ENCODE measurements at places on chromosomes 6 and 20.
A peak's percentile ranks its signal among the peaks of the same experiment; 100 is the strongest.

- no peak for DNase-seq
Measured at GRCh38 chr20:13119583-13119982, 101.5 kb upstream of the ISM1 start.

DNA sequence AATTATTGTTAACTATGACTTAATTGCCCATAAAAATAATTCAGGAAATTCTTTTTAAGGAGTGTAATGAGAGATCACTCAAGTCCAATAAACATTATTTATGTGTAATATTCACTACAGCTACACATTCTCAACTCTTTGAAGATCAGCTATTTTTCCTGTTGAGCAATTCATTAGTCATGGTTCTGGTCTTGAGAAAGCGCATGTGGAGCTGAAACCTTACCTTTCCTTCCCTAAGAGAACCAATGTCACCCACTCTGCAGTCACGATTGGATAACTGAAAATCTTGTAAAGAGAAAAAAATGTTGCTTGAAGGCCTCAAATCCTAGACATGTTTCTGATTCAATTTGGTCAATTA is 736.9 kb upstream of the MARCKS start:
- DNase-seq = no peak

DNA sequence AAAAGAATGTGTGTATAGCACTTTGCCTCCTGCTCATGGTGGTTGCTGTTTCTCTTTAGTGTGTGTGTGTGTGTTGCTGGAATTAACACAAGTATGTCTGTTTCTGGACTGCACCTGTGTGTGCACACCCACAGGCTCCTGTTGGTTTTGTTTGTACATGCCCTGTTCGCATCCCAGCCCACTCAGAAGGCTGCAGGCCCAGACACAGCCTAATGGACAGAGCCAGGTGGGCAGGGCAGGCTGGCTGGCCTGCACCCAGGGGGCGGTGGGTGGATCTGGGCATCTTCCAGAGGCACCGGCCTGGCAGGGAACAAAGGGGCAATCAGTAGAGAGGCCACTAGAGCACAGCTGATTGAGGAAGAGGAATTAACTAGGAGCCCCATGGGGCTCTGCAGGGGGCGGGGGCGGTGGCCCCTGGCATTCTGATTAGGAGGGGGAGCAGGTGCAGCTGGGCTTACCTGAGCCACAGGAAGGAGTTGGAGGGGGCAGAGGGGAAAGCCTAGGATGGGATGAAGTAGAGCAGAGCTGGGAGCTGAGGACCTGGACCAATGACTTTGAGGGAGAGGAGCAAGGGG is 21.9 kb downstream of the CD40 start:
- no peak for DNase-seq

- DNase-seq = no peak
Measured at GRCh38 chr6:33112148-33112547, 36.4 kb downstream of the HLA-DPB1 start.

- DNase-seq = peak; percentile 22
Measured at GRCh38 chr6:157184202-157185015, 138.9 kb downstream of the TMEM242 start.

GRCh38 chr6:18510644-18511033 is 123.5 kb downstream of the RNF144B start:
- DNase-seq = no peak

DNA sequence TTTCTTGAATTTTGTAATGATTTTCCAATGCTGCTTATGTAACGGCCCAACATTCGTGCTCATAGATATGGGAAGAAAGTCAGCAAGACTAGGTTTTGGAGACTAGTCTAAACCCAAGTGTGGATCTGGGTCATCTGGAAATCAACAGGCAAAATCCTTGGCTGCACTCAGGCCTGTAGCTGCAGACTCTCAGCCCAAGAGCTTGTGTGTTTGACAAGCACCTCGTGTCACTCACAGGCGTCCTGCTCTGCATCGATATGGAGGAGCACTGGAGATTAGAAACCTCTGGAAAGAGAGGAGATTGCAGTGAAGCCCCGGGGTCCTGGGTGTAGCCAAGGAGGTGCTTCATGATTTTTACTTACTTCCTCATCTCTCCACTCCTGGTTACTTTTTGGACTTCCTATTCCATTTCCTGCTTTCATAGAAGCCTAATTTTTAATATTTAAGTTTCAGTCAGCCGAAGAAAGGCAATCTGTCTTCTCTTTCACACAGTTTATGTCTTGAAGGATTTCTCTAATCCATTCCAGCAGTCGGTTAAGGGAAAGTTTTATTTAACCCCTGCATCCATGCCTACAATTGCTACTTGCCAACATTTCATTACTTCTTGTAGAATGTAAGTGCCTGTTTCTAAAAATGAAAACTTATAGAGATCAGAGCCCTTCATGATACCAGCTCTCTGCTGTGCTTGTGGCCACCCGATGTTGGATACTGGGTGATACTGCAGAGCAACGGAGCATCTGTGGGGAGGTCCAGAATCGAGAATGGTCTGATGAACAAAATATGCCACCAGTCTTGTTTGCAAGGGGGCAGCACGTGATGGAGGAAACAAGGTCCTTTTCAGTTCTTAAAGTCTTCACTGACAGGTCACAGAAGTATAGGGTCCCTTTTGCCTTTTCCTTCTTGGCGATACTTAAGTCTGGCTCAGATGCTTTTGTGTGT is 296.3 kb downstream of the QKI start:
- no peak for DNase-seq

GRCh38 chr20:52518735-52519134 is 327.2 kb upstream of the ZFP64 start:
- DNase-seq = no peak

DNA sequence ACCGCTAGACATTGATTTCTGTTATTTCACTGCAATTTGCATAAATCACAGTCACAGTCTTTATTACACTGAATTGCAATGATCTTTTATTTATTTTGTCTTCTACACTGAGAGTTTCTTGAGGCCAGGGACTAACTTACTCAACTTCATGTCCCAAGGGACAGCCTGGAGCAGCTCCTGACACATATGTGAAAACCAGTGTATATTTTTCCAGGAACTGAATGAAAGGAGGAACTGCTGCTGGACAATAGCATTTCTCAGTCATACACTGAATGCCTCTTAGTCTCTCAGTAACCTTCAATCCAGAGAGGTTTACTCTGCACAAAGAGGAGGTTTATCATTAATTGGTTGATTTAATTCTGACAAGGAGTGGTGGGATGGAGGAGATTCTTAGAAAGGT is 5.9 kb downstream of the F13A1 start:
- DNase-seq = no peak

GRCh38 chr6:5435449-5435848 is 174.1 kb downstream of the FARS2 start:
- DNase-seq = no peak

GRCh38 chr6:165939601-165940290 is 227.9 kb downstream of the TBXT start:
- DNase-seq = no peak

DNA sequence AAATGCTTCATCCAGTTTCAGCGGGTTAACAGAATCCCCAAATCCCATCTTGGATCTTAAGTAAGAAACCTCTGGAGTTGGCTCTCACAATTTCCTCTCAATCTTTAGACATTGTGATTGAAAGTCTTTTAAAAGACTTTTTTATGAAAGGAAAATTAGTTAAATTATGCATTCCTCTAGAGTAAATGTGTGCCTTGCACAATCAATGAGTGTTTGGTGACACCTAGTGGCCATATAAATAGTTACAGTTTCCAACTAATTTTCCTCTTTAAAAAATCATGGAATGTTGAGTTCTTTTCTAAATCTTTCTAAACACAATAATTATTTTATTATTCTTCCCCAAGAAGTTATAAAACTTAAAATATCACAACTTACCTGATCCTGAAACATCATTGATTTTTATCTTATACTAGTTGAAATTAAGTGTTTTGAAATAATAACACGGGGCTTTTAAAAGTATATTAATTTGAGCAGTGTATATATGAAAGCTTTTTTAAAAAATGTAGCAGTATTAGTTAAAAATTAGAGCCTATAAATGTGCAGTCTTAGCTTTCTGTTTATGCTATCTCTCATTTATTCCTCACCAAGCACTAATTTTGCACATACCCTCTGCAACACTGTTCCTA is 66.4 kb downstream of the PKHD1 start:
- DNase-seq = no peak

DNA sequence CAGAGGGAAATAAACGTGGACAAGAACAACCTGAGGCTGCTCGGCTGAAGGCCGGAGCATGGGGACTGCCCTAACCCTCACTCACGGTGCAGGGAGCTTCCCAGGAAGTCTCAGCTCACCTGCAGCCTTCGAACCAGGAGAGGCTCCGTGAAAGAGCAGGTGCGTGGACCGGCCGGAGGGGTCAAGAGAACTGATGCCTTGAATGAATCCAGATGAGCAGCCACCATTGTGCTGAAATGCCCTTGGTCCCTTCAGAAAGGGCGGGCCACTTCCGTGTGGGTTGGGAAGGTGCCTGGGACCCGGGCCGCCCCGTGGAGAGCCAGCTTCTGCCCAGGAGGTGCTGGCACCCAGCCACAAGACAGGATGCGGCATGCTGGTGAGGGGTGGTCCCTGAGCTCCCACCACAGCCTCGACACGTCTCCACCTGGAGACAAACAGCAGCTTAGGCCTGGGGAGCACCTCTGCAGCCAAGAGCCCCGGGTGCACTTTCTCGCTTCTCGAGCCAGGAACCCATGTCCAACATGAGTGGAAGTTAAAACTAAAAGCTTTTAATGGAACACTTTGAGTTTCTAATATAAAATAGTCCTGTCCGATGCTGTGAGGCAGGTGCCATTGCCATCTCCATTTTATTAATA is 83.5 kb downstream of the TTLL2 start:
- no peak for DNase-seq

DNA sequence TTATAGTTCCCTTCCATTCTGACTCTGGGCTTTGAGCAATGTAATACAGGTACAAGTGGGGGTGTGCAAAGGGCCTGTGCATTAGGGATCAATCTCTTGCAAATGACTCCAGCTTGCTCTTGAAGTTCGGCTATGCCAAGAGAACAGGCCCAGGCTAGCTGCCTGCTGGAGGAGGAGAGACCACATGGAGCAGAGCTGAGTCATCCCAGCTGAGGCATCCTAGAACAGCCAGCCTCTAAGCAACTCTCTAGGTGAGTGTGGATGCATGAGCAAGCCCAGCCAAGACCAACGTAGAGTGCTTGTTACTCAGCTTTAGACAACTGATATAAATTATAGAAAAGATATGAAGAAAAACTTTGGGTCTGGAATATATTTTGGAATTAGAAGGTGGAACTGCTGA is 47.6 kb upstream of the RBM24 start:
- no peak for DNase-seq

DNA sequence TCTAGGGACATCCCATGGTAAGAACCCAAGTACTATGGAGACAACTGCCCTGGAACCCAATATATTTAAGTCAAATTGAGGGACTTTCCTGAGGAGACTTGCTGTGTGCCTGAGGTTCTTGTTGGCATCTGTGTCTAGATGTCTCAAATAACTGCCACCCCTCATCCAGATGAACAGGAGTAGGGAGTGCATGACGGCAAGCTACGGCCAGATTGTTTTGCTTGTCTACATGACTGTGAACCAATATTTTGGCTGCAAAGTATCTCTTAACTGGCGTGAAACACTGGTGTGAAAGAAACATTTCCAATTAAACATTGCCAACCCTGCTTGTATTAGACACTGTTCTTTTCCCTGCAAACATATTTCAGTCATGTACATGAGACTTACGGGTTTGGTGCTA is 52.4 kb upstream of the SIM1 start:
- no peak for DNase-seq

- no peak for DNase-seq
Measured at GRCh38 chr20:62344782-62345181, 22.3 kb downstream of the LAMA5 start.

DNA sequence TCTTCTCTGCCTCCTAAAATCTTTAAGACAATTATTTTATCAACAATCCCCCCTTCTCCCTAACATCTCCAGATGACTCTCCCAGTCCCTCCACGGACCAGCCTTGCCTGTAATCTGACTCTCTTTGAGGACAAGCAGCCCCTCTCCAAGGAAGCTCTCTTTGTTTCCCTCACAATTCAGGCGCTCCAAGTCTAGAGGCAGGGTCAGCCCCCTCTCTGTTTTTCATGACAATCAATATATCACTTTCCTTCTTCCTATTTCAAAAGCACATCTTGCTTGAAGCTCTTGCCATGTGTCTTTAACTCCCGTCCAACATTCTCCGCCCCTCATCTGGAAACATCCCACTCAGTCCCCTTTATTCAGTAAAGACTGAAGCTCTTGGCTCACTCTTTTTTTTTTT is 393.4 kb upstream of the SULF2 start:
- no peak for DNase-seq

DNA sequence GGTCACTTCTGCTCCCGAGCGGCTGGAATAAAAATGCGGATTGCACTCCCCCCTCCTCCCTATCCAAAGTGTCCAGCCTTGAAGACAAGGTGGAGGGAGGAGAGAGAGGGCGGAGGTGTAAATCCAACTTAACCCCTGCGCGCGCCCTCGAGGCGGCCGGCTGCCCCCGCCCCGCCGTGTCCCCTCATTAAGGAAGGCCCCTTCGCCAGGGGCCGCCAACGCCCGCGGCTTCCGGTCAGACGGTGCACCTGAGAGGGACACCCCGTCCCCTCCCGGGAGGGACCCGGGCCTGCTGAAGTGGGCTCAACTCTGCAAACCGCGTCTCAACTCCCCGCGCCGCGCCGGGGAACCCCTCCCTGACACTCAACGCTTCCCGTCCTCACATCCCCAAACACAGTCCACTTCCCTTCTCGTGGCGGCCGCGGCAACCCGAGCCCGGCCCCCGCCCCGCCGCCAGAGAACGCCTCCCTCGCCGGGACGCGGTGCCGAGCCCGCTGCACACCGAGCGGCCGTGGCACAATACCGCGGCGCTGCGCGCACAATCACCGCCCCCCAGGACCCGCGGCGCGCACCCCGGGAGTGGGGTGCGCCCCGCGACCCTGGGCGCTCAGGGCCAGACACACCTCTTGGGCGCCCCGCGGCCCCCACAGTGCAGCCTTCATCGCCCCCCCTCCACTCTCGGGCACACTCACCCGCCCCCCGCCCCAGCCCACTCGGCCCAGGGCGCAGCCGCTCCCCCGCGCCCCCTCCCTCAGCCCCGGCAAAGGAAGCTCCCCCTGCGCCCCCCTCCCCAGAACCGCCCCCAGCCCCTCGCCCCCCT is 102.5 kb downstream of the NOL4L start:
- DNase-seq = peak; percentile 28

DNA sequence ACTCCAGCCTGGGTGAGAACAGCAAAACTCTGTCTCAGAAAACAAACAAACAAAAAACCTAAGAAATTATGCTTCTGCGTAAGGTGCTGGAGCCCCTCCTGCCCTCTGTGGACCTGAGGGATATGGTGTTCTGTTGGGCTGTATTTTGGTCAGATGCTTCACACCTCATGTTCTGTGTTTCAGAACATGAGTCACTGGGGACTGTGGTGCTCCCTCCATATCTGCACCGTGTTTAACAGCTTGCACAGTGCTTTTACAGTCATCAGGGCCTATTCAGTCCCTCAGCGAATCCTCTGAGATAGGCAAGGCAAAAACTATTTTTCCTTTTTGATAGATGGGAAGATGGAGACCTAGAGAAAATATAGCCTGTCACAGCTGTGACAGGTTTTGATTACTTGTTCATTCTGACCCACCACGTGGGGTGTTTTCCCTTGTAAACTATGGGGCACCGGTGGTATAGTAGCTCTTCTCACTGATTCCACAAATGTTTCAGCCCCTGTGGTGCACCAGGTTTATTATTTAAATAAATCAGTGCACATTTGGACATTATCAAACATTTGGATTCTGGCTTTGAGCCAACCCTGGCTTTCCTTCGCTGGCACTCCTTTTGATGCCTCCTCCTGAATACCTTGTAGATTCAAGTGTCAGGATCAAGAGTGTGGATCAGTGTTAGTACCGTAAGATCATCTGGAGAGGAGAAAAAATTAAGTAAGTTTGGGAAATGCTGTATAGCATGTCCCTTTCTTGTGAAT is 9.6 kb downstream of the TTPAL start:
- no peak for DNase-seq

- DNase-seq = no peak
Measured at GRCh38 chr6:136520517-136520916, 29.7 kb downstream of the MAP7 start.

Measured in T-helper 22 cell (primary cell).